Omental fat pad (tissue), 4 donors: ENCODE measurements at places on chromosomes 7 and 10. TPM values are rescaled to one million over a fixed set of nuclear protein-coding genes. Genes with fewer than 3 reads are reported as not detected.

- no peak for DNase-seq
Observed at GRCh38 chr10:115818012-115818411, 455.0 kb downstream of the GFRA1 start.

DNA sequence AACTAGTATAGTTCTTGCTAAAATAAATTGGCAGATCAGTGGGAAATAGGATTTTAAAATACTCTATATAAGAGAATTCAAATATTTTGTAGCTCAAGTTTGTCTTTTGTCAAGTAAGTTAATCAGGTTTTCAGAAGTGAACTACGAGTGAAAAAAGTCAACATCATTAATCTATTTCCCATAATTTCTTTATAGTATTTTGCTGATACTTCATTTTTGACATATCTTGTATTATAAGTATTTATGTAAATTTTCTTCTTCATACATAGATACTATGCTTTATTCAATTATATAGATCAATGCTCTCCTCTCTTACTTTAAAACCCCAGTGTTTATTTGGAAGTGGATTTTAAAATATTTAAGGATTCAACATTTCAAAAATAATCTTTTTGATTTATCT, 360.7 kb downstream of the THSD7A start:
- no peak for DNase-seq

DNA sequence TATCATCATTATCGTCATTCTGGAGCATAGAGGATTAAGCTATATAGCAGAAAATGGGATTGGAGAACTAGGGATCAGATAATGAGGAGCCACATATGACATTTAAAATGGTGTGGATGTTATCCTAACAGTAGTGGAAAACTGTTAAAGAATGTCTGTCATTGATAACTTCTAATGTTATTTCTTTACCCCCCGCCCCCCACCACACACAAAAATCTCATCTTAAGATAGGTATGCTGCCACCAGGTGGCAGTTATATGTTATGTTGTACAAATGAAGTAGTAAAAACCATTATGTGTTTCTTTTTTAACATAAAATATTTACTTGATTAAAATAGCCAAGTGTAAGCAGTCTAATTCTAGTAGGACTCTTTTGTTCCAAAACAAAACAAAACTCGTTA, 13.0 kb downstream of the AKAP9 start:
- DNase-seq = no peak

OPALIN gene
- not detected for total RNA-seq

SLC26A3 gene
- total RNA-seq = 1.0 TPM

GRCh38 chr10:117476716-117477115, 65.8 kb upstream of the EMX2 start:
- no peak for DNase-seq

SSC4D gene
- total RNA-seq = 2.1 TPM

SFR1 gene
- 7.0 TPM for total RNA-seq

LEP gene
- 715 TPM for total RNA-seq
